ENCODE measurements at places on chromosomes 4 and X. TPM values are rescaled to one million over a fixed set of nuclear protein-coding genes. Genes with fewer than 3 reads are reported as not detected.

- no peaks in the 10 kb centered on the region for H3K4me1 ChIP-seq
- no peak for DNase-seq
- peaks cover 1% of the 10 kb centered on the region for H3K36me3 ChIP-seq
- no peak overlapping the region for H3K27ac ChIP-seq
- no peaks in the 10 kb centered on the region for H3K27me3 ChIP-seq
Measured at GRCh38 chr4:28702571-28702970, 1841.9 kb downstream of the STIM2 start.

DNA sequence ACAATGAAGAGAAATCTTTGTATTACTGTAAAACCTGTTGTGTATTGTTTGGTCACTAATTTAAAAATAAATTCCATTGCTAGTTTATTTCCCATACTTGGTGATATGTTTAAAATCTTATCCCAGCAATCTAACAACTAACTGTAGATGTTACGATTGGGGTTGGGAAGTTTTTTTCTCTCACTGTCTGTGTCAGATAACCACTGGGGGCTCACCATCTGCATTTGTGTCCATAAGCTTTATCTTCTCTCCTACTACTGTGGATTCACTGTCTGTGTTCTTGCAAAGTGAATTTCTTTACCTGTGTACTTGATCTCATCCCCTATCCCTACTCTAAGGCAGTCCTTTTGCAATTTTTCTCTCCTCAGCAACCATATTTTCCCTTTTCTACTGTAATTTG lies 81.3 kb downstream of the STIM2 start:
- H3K4me3 ChIP-seq: no peak overlapping the region
- H3K4me1 ChIP-seq: peaks cover 49% of the 10 kb centered on the region
- no peak overlapping the region for H3K27ac ChIP-seq
- no peak for DNase-seq
- no peaks in the 10 kb centered on the region for H3K27me3 ChIP-seq

DNA sequence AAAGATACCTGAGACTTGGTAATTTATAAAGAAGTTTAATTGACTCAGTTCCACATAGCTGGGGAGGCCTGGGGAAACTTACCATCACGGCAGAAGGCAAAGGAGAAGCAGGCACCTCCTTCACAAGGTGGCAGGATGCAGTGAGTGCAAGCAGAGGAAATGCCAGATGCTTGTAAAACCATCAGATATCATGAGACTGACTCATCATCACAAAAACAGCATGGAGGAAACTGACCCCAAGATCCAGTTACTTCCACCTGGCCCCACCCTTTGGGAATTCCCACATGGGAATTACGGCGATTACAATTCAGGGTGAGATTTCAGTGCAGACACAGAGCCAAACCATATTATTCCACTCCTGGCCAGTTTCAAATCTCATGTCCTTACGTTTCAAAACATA lies 514.7 kb upstream of the SPANXN1 start:
- no peak overlapping the region for H3K4me3 ChIP-seq
- H3K27ac ChIP-seq: no peak overlapping the region
- no peaks in the 10 kb centered on the region for H3K4me1 ChIP-seq
- no peak for DNase-seq
- H3K27me3 ChIP-seq: no peaks in the 10 kb centered on the region

GRCh38 chr4:147648656-147649055 lies 31.5 kb downstream of the TMEM184C start:
- H3K4me1 ChIP-seq: peaks cover 42% of the 10 kb centered on the region
- H3K27ac ChIP-seq: no peak overlapping the region
- H3K27me3 ChIP-seq: no peaks in the 10 kb centered on the region
- H3K36me3 ChIP-seq: peaks cover 37% of the 10 kb centered on the region
- no peak overlapping the region for H3K4me3 ChIP-seq
- DNase-seq: no peak

- H3K4me3 ChIP-seq: no peak overlapping the region
- no peaks in the 10 kb centered on the region for H3K27me3 ChIP-seq
- peaks cover 16% of the 10 kb centered on the region for H3K36me3 ChIP-seq
- peak overlapping the region; percentile 63 for H3K27ac ChIP-seq
Measured at GRCh38 chr4:48681856-48682255, 98.2 kb downstream of the FRYL start.

- no peaks in the 10 kb centered on the region for H3K4me1 ChIP-seq
- no peak overlapping the region for H3K27ac ChIP-seq
- DNase-seq: no peak
- H3K4me3 ChIP-seq: no peak overlapping the region
- no peaks in the 10 kb centered on the region for H3K27me3 ChIP-seq
Measured at GRCh38 chr4:138055890-138056289, 186.3 kb downstream of the SLC7A11 start.

DNA sequence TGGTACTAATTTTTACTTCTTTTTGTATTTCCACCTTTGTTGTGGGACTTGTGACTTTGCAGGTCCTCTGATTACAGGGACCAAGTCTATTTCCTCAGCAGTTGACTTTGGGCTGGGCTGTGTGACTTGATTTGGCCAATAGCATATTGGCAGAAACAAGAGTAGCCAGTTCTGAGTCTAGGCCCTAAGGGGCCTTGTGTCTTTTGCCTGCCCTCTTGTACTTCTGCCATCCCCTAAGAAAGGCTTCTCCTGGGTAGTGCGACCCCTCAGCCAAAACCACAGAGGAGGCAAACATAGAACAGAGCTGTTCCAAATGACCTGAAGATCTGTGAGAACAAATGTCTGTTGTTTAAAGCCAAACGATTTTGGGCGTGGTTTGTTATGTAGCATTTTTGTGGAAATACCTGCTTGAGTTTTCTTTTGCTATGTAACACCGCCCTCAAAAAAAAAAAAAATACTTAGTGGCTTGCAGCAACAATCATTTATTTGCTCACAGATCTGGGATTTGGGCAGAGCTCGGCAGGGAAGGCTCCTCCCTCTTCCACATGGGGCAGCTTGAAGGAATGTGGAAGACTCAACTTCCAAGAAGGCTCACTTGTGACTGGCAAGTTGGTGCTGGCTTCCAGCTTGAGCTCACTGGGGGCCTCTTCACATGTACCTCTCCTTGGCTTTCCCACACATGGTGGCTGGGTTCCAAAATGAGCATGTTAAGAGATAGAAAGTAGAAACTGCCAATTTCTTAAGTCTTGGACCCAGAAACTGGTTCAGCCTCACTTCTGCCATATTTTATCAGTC lies 423.0 kb upstream of the CNKSR2 start:
- H3K36me3 ChIP-seq: no peaks in the 10 kb centered on the region
- DNase-seq: no peak
- H3K27me3 ChIP-seq: peaks cover under 1% of the 10 kb centered on the region
- H3K4me3 ChIP-seq: no peak overlapping the region
- H3K4me1 ChIP-seq: peaks cover 3% of the 10 kb centered on the region

DNA sequence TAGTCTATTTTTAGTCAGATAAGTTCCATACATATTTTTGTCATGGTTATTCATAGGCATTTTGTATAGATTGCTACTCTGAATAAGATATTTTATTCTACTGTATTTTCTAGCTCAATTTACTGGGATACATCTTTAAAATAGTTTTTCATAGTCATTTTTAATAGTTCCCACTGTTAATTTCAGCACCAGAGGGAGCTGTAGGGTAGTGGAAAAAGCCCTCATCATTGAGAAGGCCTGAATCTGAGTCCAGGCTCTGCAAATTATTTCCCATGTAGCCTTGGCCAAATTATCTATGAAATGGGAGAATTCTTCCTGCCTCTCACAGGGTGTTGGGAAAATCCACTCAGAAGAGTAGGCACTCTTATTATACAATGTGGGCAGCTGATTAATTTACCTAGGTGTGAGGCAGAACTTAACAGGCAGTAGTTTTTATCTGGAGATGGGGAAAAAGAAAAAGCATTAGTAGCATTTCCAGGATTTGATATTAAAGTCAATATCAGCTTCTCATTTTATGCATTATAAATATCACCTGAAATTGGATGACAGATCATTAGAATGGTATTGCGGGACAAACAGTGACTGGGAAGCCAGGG lies 102.9 kb upstream of the PAQR3 start:
- no peaks in the 10 kb centered on the region for H3K27me3 ChIP-seq
- H3K4me3 ChIP-seq: no peak overlapping the region
- no peaks in the 10 kb centered on the region for H3K36me3 ChIP-seq
- H3K4me1 ChIP-seq: no peaks in the 10 kb centered on the region

CCDC149 gene
- total RNA-seq: not detected

SERPINA7 gene
- not detected for total RNA-seq

NDUFB11 gene
- total RNA-seq: 87.2 TPM

SMARCAD1 gene
- 20.4 TPM for total RNA-seq

IQCM gene
- total RNA-seq: not detected

ATP7A gene
- total RNA-seq: 5.5 TPM

All from activated naive CD4-positive, alpha-beta T cell treated with anti-CD3 and anti-CD28 coated beads for 36 hours (primary cell).